ENCODE measurements at places on chromosomes 1 and 21.
A peak's percentile ranks its signal among the peaks of the same experiment; 100 is the strongest.

GRCh38 chr21:43340491-43341377 is 86.2 kb downstream of the SIK1 start:
- ATAC-seq, result no peak

DNA sequence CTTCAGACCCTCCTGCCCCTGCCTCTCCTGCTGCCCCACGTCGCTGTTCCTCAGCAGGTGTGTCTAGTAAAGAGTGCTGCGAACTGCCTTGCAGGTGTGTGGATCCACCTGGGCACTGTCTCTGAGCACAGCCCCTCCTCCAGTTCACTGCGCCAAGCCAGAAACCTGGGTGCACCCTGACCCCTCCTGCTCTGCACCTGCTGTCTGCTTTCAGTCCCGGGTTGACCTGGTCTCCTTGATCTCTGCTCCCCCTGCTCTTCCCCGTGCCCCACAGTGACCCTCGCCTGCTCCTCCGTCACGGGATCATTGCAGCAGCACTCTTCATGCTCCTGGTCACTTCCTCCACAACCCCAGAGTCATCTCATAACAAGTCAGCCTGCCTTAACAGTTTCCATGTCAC is 6.5 kb downstream of the A3GALT2 start:
- no peak for ATAC-seq

- ATAC-seq, result no peak
Measured at GRCh38 chr1:199913318-199913717, 114.2 kb upstream of the NR5A2 start.

GRCh38 chr1:230029244-230029941 is 37.6 kb upstream of the GALNT2 start:
- ATAC-seq, result no peak

GRCh38 chr1:223763881-223764280 is 51.5 kb downstream of the CAPN2 start:
- no peak for ATAC-seq

DNA sequence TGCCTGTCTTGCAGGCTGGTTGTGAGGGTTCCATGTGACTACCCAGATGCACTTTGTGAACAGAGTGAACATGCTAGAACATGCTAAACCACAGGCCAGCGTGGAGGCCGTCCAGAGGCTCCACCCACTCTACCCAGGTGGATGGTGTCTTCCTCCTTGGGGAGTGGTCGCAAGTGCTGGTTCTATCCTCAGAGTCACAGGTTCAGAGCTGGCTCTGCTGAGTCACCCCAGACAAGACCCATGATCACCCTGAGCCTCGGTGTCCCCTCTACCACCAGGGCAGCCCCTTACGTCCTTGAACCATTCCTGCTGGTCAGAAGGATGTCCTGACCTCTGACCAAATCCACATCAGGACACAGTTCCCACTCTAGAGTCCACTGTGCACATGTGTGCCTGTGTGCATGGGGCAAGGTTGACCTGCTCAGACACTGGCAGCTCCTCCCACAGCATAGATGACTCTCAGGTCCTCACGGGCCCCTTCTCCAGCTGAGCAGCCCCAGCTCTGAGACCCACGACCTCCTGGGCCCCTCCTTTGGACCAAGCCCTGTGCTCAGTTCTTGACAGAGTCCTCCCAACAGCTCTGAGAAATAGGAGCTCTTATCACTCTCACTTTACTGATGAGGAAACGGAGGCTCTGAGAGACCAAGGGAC is 391.8 kb downstream of the MATN1 start:
- ATAC-seq, result no peak

- no peak for ATAC-seq
Measured at GRCh38 chr1:209168204-209168603, 415.3 kb upstream of the CAMK1G start.

- ATAC-seq, result no peak
Measured at GRCh38 chr1:169325117-169325516, 42.5 kb downstream of the NME7 start.

GRCh38 chr1:46363121-46363520 is 22.5 kb downstream of the NSUN4 start:
- no peak for ATAC-seq

DNA sequence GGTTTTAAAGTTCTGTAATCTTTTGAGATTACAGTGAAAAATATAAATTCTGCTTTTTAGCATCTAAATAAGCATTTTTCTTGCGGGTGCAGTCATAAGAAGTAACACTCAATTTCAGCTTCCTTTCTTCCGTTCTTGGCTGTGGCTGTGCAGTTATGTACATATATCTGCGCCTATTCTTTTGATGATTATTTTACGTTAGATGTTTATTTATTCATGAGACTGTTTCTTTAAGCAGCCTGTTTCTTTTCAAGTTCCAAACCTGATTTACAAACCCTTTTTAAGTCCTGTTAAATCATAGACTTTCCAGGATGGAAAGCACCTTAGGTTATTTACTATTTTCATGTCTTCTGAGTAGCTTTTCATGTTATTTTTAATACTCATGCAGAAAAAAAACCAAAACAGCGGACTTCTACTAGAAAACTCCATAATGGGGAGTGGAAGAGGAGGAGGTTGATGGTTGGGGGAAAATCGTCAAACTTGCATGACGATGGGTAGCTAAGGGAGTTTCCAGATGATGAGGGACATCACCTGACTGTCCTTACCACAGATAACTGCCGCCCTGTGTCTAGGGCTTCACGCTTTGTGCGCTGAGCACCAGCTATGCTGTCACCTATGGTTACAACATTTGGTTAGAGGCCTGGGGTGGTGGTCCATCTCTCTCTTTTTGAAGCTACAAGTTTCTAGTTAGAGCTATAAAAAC is 2.6 kb downstream of the PRDM2 start:
- peak; percentile 94 for ATAC-seq

DNA sequence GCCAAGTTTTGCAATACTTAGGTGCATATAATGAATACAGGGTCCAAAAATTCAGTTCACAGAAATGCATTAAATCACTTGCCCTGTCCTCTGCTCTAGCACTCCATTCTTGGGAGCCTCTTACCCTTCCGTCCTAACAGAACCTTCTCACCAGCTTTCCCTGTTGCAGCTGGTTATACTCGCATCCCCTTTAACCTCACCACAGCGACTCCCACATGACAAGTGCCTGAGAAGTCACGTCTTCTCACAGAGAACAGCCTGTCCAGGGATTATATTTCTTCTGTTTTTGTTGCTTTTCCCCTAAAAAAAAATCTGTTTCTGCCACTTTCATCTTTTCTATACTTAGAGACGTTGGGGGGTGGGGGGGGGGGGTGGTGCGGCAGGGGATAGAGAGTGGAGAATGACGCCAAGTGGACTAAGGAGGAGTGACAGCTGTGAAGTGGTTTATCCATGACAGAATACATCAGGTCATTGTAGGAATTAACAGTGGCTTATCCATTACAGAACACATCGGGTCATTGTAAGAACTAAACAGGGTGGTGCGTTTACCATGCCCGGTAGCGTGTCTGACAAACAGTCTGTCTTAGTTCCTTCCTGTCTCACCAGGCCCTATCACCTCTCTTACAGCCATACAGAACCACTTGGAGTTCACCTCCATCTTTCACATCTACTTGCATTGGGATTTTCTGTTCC is 117.6 kb downstream of the UBE2U start:
- ATAC-seq, result no peak

DNA sequence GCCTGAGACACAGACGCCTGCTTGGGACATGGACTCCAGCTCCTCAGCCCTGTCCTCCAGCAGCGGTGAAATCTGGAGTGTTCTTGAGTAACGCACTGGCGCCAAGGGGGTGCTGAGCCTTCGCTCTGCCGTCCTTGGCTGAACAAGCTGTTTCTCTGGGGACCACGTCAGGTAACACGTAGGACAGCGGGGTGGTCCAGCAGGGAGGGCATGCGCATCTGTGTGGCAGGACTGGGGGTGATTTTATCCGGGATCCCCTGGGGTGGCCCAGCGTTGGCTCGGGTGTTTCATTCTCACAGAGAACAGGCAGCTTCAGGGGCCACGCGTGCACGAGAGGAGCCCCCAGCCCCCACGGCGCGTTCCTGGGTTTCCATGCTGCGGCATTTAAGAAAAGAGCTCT is 61.2 kb downstream of the AGPAT3 start:
- ATAC-seq, result no peak

GRCh38 chr1:115183158-115183557 is 93.9 kb upstream of the TSPAN2 start:
- no peak for ATAC-seq

GRCh38 chr1:35443768-35444518 is 113.3 kb downstream of the KIAA0319L start:
- ATAC-seq, result peak; percentile 55

- no peak for ATAC-seq
Measured at GRCh38 chr1:101377084-101377835, 140.4 kb downstream of the S1PR1 start.
